Large intestine (tissue), 12 donors: ENCODE measurements at places on chromosomes 4 and X.

- DNase-seq: no peak
Observed at GRCh38 chr4:7124689-7125442, 57.0 kb upstream of the GRPEL1 start.

DNA sequence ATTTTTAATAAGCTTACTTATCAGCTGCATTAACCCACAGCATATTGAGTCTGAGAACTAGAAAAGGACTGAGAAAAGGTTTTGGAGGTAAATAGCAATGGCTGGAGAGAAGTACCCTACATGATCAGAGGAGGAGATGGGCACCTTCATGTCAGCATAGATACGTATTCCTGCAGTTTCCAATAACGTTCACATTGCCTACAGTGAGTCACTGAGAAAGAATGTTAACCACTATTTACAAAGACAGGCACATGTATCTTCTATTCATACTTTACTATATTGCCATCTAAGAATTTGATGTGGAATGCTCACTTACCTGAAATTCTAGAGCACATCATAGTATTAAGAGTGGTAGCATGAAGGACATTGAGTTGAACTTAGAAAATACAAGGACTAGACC, 92.5 kb downstream of the TLL1 start:
- DNase-seq: no peak

DNA sequence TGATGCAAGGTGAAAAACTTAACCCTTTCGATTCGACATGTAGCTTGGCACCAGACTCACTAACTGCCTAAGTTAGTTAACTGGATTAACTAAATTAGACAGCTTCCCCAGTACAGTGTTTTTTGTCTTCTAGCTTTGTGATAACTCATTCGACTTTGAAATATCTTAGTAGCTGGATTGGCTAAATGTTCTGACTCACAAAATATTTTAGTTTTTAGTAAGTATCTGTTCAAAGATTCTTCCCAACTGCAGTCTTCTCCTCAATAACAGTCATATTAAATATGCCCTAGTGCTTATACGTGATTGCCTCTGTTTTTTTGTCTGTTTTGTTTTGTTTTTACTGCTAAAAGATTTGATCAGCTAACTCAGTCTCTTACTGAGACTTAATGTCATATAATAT, 102.9 kb downstream of the KCNIP4 start:
- DNase-seq: no peak

- peak; percentile 44 for DNase-seq
Observed at GRCh38 chr4:8267077-8267476, 2.5 kb upstream of the HTRA3 start.

GRCh38 chr4:68287704-68288392, 42.4 kb upstream of the TMPRSS11B start:
- peak; percentile 4 for DNase-seq

- DNase-seq: no peak
Observed at GRCh38 chrX:63275127-63275526, 76.0 kb downstream of the SPIN4 start.

- DNase-seq: no peak
Observed at GRCh38 chr4:84894621-84895020, 71.9 kb downstream of the WDFY3 start.

GRCh38 chr4:1600211-1600780, 83.8 kb downstream of the FAM53A start:
- no peak for DNase-seq

DNA sequence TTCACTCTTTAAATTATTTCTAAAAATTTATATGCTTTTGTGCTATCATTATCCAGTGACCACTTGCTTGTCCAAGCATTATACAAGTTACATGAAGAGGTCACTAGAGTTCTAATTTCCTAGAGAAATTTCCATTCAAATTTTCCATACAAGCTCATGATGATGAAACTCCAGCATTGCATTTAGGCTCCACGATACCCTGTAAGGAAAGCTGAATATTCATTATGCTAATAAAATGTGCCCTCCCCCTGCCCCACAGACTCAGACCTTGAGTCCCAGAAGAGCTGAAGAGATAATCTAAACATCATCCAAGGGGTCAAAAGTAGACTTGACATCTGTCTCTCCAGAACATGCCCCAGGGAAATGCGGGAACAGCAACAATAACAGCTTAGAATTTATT, 19.6 kb upstream of the FAM156A start:
- DNase-seq: no peak

DNA sequence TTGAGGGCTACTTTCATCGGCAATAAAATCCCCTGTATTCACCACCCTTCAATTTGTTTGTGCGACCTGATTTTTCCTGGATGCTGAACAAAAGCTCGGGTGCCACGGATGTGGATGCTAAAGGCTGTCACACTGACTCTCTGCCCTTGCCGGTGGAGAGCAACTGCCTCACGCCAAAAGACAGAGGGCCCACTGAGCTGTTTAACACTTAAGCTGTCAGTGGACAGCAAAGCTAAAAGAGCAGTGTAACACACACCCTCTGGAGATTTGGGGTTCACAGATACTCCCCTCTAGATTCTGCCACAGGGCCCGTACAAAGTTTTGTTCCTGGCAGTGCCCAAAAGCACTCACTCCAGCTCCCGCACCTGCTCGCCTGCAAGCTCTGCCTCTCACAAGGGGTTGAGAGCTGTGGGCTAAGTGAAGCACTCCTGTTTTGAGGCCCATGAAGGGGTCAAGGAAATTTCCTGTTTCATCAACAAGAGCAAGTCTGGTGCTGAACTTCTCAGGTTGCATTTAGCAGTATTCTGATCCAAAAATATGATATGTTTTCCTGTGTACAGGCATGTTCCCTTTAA, 1571.9 kb downstream of the ADGRL3 start:
- DNase-seq: no peak

- no peak for DNase-seq
Observed at GRCh38 chr4:139609647-139610046, 53.6 kb upstream of the SETD7 start.

GRCh38 chr4:16293210-16293838, 67.1 kb upstream of the TAPT1 start:
- DNase-seq: no peak

GRCh38 chr4:120540625-120541024, 381.9 kb downstream of the PRDM5 start:
- no peak for DNase-seq

- peak; percentile 82 for DNase-seq
Observed at GRCh38 chrX:53433651-53434639, at the start of gene HSD17B10. Gene HSD17B10 (minus strand): TSS chrX:53434370. CDS start chrX:53434345, 25 bp downstream.

DNA sequence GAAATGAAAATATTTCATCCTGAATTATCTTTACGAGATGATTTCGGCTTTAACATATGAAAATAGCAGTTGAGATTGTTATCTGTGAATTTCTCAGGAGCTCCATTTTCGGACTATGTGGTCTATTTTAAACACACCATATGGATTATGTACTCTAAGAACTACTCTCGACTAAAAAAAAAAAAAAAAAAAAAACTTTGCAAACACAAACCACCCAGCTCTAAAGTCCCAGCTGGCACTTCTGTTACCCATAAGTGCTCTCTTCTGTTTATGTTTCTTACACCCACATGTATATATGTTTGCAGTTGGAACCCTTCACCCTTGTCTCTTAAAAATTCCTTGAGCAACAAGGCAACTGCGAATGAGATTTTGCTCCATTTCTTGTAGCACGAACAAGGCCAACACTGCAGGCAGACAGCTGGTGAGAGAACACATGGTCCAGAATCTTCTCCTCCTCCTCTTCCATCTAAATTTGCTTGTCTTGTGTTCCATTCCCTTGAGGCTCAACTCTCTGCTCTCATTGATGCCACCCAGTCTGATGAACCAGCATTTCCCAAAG, 172.7 kb upstream of the HCCS start:
- no peak for DNase-seq

- DNase-seq: no peak
Observed at GRCh38 chr4:123042095-123042494, 119.7 kb upstream of the NUDT6 start.

GRCh38 chrX:108270280-108270679, 167.9 kb downstream of the COL4A6 start:
- DNase-seq: no peak

- no peak for DNase-seq
Observed at GRCh38 chr4:70449220-70449619, 22.8 kb upstream of the MUC7 start.

DNA sequence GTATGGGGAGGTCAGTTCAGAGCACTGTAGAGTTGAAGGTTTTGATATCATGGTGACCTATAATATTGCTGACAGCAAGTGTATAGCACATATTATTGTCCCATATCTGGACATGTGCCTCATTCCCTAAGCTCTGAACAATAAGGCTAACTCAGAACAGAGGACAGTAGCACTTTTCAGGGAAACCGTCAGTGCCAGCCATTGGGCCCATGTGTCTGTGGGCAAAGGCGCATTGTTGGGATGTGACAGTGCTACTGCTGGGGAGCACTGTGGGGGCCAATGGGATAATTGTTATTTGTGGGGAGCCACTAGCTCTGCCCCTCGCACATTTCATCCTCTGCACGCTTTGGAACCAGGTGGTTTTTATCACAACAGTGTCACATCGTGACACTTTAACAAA, 136.2 kb downstream of the ELOVL6 start:
- no peak for DNase-seq

DNA sequence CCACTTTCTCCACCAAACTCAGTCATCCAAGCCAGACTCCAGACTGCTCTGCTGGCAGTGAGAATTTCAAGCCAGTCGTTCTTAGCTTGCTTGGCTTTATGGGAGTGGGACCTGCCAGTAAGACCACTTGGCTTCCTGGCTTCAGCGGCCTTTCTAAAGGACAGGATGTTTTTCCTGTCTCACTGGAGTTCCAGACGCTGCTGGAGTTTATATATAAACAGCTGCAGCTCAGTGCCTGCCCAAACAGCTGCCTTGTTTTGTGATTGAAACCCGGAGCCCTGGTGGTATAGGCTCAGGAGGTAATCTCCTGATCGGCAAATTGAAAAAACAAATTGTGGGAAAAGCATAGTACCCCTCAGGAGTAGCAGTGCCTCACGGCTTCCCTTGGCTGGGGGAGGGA, 1165.8 kb upstream of the ADGRL3 start:
- DNase-seq: no peak

DNA sequence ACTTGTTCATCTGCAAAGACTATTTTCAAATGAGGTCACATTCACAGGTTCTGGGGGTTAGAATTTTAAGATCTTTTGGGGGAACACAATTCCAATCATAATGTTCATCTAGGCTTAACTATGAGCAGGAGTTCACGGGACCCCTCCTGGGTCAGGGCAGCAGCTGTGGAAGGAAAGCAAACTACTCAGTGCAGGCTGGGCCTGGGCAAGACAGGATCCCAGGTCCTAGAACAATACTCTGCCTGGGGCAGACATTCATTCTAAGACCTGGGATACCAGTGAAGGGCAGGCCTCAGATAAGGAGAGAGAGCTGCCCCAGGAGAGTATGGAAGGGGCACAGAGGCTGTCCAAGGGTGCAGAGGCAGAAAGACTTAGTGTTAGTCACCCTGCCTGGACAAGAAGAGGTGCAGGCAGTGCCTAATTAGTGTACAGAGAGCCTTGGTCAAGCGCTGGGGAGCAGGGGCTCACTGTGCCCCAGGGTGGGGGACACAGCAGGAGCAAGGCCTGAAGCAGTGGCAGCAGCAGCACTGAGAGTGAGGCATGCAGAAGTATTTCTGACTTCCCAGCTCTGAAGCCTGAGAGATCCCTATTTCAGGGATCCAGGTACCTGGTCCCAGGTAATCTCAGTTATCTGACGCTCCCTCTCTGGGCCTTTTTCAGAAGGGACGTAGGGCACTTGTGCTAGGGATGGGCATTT, 123.0 kb upstream of the MAMLD1 start:
- no peak for DNase-seq

GRCh38 chr4:16090096-16090705, 6.4 kb upstream of the PROM1 start:
- no peak for DNase-seq

DNA sequence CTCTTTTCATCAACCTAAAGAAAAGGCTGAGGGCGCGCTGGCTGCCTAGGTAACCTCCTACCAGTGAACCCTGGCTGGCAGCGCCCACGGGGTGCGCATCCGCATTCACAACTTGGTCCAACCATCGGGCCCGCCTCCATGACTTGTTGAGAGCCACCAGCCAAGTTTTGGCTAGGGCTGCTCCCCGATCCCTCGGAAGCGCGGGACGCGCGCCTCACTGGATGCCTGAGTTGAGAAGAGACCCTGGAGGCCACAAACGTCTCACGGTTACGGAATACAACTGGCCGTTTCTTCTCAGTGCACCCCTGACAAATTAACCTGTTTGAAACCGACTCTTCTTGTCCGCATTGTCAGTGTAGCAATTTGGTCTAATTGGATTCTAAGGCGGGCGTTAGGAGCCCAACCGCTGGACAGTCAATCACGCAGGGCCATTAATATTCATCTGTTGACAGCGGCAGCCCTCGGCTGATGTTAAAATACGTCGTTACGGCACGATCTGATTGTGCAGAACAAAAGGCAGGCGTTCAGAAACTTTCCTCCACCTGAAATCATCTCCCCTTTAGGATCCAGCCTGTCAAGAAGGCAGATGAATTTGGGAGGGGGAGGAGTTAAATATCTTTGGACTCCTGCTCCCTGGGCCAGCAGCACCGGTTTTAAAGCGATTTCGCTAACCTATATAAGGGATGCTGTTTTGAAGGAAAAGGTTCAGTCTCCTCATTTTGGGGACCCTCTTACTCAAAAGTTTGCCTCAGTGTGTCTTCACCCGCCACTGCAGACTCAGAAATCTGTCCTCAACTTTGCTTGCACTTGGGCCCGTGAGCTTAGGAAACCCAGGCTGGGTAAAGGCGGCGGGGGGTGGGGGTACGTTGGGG, 1.2 kb downstream of the GPC3 start:
- no peak for DNase-seq

DNA sequence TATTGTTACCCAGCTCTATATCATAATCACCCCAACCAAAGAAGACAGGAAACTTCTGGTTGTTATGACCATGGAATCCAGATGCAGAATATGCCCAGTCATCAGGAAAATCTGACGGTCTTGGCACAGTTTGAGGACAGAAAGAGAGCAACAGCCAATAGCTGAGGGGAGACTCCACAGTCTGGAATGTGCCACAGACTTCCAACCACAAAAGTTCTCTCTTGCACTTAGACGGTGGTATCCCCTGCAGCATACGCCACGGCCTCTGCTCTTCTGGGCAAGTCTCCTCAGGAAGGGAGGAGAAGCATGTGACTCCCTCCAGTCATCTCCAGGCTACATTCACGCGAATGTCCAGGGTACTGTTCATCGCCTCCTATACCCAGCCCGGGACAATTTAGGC, 18.4 kb downstream of the ZNF827 start:
- DNase-seq: no peak

DNA sequence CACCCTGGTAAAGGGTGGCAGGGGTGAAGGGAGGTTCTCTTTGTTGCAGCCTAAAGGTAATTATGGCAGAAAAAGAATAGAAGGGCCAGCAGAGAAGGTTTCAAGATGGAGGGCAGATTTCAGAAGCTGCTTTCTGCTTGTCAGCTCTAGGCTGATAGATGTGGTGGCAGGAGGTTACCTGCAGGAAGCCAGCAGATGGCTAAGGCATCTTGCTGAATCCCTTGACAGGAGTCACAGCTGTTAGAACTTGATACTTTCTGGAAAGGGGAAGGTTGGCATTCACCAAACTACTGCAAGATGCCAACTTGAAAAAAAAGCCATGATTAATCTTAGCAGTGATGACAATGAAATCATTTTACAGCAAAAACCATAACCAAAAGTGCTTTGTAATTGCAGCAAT, 69.5 kb upstream of the CBLL2 start:
- no peak for DNase-seq

GRCh38 chr4:67522851-67523671, 22.2 kb downstream of the CENPC start:
- no peak for DNase-seq
